HCT116 (cell line): ENCODE measurements at places on chromosomes 3 and 15. TPM values are rescaled to one million over a fixed set of nuclear protein-coding genes. Genes with fewer than 3 reads are reported as not detected.
A peak's percentile ranks its signal among the peaks of the same experiment; 100 is the strongest.

DNA sequence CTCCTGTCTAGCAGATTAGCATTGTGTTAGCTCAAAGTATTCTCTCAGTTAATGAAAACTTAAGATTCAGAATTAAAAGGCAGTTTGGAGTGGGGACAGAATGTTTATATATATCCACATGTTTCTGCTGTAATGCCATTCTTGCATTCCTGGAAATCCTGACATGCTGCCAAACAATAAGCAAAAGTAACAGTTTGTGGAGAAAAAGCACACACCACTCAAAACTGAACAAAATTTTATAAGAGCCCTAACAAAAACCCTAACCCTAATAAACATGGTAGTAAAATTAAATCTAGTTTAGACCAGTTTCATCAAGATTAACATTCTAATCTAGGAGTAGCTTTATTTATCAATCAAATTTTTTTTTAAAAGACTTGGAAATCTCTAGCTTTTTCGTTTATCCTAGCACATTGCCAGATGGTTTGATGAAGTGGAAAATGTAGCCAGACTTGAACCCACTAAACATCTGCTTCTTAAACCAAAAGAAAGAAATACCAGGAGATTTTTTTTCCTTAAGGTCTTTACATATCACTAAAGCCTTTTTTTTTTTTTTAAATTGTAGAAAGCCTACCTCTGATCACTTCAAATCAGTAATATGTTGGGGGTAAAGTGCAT, 3.7 kb downstream of the TCAIM start:
- DNase-seq = no peak

DNA sequence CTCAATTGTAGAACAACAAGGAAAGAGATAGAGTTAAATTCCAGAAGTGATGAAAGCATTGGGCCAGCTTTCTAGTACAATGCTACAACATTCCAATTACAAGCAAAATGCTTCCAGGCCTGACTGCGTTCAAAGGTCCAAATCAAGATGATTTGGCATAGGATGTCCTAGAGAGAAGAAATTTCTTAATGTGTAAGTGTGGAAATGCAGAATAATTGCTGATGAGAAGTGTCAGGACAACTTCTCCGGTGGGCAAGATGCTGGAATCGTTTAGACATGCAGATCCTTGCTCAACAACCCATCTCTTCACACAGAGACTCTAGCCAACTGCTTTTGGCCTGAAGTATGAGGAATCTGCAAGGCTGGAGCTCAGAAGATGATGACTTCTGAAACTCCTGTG, 71.1 kb upstream of the PDZRN3 start:
- no peak for DNase-seq

GRCh38 chr15:93047621-93048425, 41.2 kb downstream of the RGMA start:
- no peak for DNase-seq

DNA sequence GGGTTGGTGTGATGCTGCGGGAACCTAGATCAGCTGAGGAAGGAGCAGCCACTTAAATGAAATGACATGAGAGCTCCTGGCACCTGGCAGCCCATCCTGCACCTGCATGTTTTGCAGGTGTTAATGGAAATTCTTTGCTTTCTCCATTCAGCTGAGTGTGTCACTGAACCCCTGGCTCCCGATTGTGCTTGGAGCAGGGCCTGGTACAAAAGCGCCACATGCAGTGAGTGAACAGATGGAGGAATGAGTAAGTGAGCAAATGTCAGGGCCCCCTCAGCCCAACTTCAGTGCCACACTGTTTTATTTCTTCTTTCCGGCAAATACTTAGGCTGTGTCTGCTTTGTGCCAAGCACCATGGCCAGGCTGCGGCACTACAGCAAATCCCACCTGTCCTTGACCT, 132.2 kb downstream of the ASB7 start:
- DNase-seq = no peak

- no peak for DNase-seq
Observed at GRCh38 chr3:83513051-83513450, 1445.7 kb upstream of the CADM2 start.

DNA sequence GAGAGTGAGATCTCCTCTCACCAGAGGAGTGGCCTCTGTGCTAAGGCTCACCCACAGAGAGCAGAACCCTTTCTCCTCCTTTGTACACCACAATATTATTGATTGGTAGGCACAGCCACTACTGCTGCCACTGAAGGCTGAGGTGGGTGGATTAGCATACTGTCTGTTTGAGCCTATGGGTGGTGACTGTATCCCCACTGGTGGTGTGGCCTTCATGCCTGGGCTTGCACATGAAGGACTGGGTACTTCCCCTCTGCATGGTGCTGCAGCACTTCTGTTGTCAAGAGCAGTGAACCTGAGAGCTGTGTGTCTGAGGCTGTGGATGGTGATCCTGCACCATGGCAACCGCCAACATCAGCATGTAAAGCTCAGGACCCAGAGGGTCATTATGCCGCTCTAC, 35.7 kb upstream of the NECTIN3 start:
- DNase-seq = no peak

GRCh38 chr3:180409883-180410282, 192.1 kb upstream of the TTC14 start:
- DNase-seq = no peak

DNA sequence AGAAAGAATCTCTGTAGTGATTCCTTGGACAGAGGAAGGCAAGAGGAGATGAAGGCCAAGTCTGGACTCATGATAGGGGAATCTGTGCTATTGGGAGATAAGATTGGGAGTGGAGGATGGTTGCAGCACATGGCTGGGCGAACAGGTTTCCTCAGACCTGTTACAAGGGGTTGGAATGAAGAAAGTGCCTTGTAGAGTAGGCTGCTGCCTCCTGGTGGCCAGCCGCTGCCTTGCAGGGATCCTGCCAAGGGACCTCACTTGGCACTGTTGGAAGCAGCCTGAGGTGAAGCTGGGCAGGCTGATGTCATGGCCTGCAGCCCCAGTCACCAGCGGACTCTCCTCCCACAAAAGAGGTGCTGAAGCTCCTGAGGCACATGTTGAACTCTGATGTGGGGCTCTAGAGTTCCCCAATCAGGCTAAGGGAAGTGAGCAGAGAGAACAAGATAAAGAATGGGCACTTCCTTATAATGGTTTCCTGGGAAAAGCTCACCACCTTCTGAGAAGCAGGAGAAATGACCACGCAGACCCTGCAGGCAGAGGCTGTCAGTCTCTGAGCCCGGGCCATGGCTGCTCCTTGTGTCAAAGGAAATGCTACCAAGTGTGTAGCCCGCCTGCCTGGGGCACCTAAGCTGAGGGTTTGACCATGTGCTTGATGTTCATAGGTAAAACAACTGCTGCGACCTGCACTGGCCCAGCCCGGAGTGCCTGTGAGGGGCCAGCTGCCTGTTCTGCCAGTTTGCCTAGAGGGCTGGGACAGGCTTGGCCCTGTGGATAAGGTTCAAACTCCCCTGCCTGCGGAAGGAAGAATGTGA, 1.6 kb upstream of the TEX264 start:
- peak; percentile 75 for DNase-seq

DNA sequence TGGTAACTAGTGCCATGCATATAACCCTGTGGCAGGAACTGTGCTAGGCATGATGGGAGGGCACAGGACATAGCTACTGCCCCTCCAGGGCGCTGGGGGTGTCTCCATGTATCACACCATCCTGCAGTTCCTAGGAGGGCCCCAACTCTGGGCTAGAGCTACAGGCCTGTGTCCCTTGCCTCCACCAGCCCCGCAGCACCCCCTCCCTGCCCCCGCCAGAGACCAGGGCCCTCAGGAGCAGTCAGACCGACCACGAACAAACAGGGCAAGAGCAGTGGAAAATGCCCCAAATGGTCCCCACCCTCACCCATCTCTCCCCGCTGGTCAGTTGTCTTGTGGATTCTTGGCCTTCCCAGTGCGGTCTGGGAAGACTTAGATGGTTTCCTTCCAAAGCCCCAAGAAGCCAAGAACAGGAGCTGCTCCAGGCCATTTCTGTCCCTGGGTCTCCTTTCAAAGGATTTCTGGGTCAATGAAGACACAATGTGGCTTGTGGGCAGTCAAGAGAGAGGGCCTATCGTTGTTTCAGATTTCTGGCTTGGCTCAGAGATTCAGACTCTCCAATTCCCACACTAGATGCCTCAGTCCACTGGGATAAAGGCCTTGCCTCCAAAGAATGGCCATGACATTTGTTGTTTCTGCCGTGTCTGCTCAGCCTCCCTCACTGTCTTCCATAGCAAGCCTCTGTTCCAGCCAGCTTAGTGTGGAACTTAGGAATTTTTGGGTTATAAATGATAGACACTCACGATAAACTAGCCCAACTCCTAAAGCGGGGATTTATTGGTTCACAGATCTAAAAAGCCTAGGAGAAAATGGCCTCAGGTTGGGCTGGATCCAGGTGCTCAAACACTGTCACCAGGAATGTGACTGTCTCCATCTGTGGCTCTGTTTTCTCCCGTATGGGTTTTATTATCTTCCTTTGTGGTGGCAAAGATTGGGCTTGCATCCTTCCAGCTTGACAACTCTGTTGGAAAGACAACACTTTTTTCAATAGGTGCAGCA, 80.6 kb downstream of the LSM3 start:
- DNase-seq = no peak

GRCh38 chr15:99424131-99424571, 141.6 kb upstream of the MEF2A start:
- no peak for DNase-seq

DNA sequence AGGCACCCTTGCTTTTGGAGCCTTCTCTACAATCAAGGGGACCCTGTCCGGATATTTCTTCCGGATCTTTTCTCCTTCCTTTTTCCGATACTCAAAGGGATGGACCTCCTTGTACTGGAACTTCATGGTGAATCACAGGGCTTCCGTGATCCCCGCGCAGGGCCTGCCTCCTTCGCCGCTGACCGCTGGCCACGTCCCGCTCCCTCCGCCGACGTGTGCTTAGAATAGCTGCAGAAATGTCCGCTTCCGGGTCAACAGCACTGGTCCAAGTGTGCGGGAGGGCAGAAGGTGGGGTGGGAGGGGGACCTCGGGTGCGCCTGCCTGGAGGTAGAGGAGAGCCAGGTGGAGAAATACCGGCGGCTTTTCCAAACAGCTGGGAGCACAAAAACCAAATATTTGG, 3.0 kb upstream of the ZNF774 start:
- no peak for DNase-seq

DNA sequence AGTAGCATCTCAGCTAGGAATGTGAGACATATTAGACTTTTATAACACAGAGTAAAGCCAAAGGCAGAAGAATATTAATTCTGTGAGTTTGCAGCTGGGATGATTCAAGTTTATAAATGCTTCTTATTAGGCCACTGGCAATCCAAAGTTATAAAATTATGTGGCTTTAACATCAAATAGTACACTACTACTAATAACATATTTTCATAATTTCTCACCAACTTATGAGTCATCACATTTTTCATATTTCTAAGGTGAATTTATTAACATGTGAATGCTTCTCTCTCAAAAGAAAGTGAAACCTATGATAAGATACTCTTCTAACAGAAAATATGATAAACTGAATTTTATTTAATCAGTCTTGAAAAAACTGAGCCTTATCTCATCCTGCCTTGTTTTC, 1348.2 kb upstream of the ALCAM start:
- DNase-seq = no peak

DNA sequence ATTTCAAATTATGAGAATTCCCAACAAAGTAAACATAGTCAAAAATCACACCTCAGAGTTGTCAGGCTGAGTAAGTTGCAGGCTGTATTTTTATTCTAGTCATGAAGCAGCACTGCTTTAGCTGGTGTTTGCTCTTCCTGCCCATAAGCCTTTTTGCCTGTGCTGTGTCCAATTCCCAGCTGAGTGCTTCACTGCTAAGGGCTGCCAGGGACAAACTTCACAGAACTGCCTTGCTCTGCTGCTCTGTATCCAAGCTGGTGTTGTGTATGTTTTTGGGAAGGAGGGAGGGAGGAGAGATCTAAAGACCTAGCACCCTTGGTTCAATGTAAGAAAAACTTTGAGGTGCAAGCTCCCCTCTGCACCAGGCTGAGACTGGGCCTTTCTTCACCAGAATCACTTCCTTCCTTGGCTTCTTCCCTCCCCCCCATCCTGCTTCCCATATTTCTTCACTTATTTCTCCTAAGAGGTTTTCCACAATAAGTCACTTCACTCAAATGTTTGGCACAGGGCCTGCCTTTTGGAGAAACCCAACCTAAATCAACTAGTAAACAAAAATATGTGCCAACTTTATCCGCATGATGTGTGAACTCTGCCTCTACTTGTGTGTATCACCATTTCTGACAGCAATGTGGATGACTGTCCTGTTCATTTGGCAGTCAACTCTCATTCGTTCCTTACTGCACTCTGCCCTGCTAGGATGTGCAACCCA, 156.1 kb downstream of the TBL1XR1 start:
- no peak for DNase-seq

DNA sequence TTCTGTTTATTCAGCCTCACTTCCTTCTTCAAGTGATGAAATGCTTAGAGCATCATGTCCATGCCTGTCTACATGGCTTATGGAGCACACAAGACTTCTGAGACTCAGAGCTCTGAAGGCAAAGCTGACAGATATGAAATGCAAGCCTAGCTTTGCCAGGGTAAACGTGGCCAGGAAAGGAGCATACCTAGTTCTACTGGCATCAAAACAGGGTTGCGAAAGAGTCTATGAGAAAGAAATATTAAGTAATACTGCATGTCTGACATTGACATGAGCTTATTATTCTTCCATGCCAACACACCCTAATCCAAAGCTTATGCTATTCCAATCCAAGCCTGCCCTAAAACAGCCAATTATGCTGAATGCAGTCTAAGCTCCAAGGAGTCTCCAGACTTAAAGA, 391.5 kb downstream of the ERC2 start:
- DNase-seq = no peak

- DNase-seq = no peak
Observed at GRCh38 chr15:67724691-67725375, 100.5 kb upstream of the SKOR1 start.

GRCh38 chr15:77599357-77599756, 33.4 kb downstream of the LINGO1 start:
- no peak for DNase-seq

- DNase-seq = no peak
Observed at GRCh38 chr3:178880274-178880673, 191.3 kb downstream of the ZMAT3 start.

DNA sequence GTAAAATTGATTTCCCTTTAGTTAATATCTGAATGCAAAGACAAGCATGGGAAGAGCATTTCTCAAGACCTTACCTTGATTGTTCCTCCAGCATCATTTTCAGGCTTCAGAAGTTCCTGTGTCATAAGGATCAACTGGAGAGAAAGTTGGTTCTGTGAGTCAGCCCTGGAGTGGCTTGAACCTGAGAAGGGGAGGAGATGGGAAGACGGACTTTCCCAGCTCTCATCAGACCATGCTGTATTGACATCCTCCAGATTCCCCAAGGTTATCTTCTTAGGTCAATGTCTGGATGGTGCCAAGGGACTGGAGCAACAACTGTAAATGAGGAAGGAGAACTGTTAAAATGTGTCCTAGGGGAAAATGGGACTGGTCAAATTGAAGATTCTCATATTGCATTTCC, 21.0 kb downstream of the RPSA start:
- DNase-seq = no peak

- DNase-seq = no peak
Observed at GRCh38 chr3:124035463-124036121, 43.7 kb upstream of the ROPN1 start.

Gene RAD51
- 20.9 TPM for total RNA-seq

Gene LIPC
- not detected for total RNA-seq

Gene OR5H6
- not detected for total RNA-seq
